NCI-H146 (cell line): ENCODE measurements at places on chromosomes 16 and 17.

DNA sequence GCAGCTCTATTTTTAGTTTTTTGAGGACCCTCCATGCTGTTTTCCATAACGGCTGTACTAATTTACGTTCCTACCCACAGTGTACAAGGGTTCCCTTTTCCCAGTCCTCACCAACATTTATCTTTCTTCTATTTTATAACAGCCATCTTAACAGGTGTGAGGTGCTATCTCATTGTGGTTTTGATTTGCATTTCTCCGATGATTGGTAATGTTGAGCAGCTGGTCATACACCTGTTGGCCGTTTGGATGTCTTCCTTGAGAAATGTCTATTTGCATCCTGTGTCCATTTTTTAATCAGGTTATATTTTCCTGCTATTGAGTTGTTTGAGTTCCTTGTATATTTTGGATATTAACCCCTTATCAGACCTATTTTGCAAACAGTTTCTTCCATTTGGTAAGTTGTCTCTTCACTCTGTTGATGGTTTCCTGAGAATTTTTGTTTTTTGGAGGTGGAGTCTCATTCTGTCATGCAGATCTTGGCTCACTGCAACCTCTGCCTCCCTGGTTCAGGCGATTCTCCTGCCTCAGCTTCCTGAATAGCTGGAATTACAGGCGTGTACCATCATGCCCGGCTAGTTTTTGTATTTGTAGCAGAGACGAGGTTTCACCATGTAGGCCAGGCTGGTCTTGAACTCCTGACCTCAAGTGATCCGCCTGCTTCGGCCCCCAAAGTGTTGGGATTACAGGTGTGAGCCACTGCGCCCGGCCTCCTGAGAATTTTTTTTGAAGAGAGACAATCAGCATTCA lies 279.6 kb downstream of the SNX29 start:
- peak; percentile 83 for DNase-seq

- DNase-seq: no peak
Measured at GRCh38 chr17:32497431-32498205, 10.8 kb downstream of the CDK5R1 start.

- DNase-seq: no peak
Measured at GRCh38 chr17:17830740-17831207, 6.0 kb downstream of the SREBF1 start.

DNA sequence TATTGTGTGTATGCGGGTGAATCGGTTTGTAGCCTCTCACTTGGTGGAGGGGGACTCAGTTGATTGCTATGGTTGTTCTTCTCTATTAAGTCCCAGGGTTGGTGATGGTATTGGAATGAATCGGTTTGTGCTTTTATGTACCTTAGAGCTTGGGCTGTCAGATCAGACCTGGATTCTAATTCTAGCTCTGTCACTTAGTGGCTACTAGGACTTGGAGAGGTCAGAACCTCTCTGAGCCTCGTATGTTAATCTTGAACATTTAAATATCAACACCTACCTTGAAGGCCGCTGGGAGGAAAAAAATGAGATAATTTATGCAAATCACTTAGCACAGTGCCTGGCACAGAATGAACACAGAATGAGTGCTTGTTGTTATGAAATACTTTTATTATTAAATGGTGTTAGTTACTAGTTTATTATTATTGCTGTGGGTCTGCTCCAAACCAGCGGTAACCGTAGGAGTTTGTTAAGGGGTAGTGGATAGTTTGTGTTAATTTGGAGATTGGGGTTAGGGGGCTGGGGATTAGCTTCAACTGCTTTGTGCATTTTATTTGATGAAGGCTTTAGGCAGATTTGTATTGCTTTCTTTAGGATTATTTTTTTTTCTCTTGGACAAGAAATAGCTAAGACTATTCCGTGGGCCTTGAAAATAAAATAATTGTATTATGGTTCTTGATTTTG lies 3.5 kb downstream of the KDM6B start:
- no peak for DNase-seq

- DNase-seq: no peak
Measured at GRCh38 chr17:9937241-9937761, 32.2 kb upstream of the RCVRN start.

- no peak for DNase-seq
Measured at GRCh38 chr17:64032081-64032480, 11.6 kb upstream of the ICAM2 start.

- no peak for DNase-seq
Measured at GRCh38 chr17:44989552-44990138, 21.5 kb upstream of the C1QL1 start.

- DNase-seq: peak; percentile 80
Measured at GRCh38 chr16:14020141-14020540, 51.0 kb upstream of the MRTFB start.

GRCh38 chr16:55367866-55368603 lies 44.0 kb downstream of the IRX6 start:
- no peak for DNase-seq

GRCh38 chr17:62859146-62859545 lies 51.0 kb upstream of the MARCHF10 start:
- DNase-seq: no peak

DNA sequence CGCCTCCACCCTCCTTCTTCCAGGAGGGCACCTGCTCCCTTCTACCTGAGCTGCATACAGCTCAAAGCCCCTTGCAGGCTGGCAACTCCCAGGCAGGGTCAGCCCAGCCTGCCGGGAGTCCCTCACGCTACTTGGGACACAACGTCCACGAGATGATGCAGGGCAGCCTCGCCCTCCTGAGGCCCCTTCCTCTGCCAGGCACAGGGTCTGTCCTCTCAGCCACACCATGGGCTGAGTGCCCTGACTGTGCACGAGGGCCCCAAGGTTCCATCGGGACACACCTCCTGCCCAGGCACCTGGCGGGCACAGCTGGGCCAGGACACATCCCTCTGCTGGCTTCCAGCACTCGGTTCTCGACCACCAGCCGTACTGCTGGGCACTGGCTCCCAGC lies 30.9 kb upstream of the ZC3H18 start:
- no peak for DNase-seq

DNA sequence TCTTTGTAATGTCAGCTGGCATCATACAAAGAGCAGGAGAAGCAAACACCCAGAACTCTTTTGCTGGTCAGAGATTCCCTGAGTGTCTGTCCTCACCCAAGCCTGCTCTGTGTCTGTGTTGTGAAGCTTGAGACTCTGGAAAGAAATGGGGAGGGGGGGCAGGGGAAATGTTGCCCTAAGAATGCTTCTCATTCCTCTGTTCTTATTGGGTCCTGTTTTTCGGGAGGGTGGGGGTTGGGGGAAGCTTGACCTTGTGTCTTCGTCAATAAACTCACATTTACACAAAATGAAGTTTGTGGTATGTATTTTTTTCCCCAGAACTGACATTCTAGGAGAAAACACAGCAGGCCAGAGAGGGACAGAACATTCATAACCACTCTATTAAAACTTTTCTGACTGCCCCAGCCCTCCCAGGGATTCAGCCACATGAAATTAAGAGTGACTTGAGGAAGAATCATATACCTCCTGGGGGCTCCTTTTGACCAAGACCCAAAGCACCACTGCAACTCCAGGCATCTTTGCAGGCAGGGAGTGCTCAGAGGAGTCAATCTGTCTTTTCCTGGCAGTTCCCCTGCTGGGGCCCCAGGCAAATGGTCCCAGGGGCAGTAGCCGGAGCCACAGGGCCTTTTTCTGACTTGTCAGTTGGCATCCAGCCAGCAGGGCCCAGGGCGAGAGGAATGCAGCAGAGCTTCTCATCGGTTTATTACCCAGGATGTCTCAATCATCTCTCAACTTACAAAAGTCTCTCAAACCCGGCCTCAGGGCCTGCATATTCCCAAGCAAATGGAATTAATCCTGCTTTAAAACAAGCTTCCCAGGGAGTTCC lies 5.1 kb upstream of the RASL10B start:
- DNase-seq: peak; percentile 15

- DNase-seq: no peak
Measured at GRCh38 chr16:21598701-21599121, 666 bp upstream of the METTL9 start.

GRCh38 chr17:51258756-51259563 lies 889 bp downstream of the MBTD1 start:
- peak; percentile 24 for DNase-seq

DNA sequence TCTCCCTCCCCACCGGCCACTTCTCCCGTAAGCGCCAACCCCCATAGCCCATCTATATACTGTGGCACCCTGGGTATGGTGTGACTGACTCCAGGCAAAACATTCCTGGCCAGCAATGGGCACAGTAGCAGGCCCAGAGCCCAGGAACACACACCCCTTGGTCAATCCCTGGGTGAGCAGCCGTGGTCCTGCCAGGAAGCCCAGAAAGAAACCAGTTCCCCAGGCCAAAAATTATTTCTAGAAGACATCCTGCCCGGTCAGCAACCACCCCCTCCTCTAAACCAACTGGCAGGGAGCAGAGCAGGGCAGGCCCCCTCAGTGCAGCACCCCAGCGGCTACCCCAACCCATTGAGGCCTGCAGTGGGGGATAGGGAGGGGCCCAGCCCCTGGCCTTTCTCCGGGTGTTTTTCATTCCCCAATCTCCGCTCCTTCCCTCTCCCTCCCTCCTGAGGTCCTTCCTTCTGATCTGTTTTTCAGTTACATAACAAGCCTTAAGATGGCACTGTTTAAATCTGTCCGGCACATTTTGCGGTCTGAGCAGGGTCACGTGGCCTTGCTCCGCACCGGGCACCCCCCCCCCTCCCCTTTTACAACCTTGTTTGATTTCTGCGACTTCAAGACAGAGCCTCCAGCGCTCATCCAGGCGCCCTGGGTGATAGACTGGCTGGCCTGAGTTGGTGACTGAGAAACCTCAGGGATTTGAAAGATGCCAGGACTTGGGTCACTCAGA lies 2.0 kb downstream of the NPTX1 start:
- peak; percentile 16 for DNase-seq
